ENCODE measurements at places on chromosomes 12 and 14.

GRCh38 chr12:131775392-131776236 lies 52.6 kb upstream of the MMP17 start:
- DNase-seq: no peak

DNA sequence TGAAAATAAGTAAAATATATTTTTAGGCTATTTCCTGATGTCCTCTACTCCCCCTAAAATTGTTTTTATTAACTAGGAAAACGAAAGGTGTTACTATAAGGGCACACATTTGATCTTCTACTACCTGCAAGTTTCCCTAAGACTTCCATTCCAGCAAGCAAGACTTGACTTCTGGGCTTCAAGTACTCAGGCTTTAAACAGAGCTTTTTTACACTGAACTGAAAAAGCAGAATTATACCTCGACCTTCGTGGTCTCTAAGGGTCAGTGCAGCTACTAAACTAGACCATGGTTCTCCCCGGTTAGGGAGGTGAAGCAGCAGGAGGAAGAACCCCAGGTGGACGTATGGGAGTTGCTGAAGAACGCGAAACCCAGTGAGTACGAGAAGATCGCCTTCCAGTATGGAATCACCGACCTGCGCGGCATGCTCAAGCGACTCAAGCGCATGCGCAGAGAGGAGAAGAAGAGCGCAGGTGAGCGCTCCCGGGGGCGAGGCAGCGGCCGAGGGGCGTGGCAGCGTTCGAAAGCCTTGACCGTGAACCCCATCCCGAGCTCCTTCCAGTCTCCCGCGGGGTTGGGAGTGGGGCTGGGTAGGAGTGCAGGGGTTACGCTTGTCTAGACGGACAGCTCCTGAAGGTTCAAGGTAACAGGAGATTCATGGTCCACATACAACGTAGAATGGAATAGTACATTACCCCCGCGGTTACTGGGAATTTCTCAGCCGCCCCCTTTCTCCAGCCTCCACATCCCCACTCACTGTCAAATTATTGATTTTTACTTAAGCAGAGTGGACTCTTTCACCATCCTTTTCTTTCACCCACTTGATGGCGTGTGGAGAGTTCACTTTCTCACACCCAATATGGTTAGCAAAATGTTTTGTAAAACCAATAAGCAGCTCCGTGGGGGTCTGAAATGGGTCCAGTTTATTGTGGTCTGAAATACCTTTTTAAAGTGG lies 47.6 kb downstream of the MYBPC1 start:
- no peak for DNase-seq

DNA sequence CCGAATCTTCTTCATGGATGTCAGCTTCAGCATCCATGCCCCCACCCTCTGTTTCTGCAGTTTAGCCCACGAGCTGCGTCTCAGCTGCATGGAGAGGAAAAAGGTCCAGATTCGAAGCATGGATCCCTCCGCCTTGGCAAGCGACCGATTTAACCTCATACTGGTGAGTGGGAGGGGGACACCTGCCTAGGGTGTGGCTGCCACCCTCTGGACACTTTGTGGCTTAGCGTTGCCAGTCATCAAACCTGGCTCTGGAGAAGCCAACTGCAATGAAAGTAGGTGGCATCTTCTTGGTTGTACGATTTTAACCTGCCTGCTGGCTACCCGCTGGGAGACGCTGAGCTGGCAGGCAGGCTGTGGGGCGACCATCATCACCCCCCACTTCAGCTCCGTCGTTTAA lies 16.7 kb downstream of the DCAF4 start:
- DNase-seq: no peak

DNA sequence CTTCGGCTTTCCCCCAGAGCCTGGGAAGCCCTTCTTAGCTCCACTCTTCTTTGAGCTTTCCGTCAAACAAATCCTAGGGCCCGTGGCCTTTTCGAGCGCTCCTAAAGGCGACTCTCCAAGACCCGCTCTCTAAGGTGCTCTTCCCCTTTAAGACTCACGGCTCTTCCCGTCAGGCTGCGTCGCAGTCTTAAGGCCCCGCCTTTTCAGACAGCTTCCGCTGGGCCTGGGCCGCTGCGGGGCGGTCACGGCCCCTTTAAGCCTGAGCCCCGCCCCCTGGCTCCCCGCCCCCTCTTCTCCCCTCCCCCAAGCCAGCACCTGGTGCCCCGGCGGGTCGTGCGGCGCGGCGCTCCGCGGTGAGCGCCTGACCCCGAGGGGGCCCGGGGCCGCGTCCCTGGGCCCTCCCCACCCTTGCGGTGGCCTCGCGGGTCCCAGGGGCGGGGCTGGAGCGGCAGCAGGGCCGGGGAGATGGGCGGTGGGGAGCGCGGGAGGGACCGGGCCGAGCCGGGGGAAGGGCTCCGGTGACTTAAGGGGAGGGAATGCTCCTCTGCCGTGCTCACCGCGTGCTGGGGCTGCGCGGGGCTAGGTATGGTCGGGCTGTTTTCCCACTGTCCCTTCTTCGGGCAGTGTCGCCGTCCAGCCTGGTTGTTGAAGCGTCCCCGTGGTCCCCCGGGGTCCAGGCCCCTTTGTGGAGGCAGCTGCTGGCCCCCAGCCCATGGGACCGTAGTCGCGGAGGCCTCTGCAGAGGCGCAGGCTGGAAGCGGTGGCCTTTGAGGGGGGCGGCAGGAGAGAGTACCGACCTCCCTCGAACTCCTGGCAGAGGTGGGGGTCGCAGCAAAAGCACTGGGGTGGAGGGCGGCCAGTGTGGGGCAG lies at the start of gene PEX5:
Gene PEX5 (plus strand): TSS at position 289 of the 870 bp plus-strand sequence. CDS start 692 bp downstream, outside the sequence.
- DNase-seq: peak; percentile 68

DNA sequence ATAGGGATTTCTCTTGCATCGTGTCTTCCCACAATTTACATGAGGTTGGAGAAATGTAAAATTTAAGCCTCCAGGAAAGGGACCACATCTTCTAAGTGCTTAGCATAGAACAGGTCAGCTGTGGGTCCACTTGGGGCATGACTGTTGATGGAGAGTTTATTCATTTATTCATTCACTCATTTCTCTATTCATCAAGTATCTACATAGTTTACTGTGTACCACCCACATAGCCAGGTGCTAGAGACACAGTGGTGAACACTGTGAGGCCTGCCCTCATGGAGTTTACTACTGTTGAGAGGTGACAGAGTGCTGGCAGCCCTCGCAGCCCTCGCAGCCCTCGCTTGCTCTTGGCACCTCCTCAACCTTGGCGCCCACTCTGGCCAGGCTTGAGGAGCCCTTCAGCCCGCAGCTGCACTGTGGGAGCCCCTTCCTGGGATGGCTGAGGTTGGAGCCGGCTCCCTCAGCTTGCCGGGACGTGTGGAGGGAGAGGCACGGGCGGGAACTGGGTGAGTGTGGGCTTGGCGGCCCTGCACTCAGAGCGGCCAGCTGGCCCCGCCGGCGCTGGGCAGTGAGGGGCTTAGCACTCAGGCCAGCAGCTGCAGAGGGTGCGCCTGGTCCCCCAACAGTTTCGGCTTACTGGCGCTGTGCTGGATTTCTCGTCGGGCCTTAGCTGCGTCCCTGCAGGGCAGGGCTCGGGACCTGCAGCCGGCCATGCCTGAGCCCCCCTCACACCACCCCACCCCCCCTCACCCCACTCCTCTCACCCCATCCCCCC lies 1.7 kb upstream of the JPH4 start:
- DNase-seq: no peak

DNA sequence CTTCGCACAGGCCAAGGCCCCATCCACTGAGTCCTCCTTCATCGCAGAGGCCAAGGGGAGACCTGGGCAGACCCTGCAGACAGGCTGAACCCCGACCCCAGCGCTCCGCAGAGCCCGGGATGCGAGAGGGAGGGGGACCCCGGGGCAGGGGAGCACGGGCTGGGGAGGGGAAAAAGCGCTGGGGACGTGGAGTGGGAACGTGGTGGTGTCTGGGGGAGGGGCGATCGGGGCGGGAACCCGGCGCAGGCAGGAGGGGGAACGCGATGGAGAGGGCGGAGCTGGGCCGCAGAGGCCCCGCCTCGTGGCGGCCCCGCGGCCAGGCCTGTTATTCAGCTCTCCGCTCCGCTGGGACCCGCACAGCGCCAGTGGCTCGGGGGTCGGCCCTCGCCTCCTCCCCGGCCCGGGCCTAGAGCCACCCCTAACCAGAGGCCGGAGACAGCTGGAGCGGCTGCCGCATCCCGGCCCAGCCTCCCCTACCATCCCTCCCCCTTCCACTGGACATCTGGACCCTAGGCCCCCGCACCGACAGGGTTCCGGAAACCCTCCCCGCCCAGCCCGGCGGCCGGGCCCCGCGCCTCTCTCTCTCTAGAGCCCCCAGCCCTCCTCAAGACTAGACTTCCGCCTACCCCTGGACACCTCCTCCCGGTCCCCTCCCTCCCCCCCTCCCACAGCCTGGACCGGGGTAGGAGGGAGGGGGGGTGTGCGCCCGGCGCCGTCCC lies at the start of gene ARHGEF25:
Gene ARHGEF25 (plus strand): TSS at position 328 of the 719 bp plus-strand sequence. CDS start 460 bp downstream, outside the sequence.
- DNase-seq: no peak

- DNase-seq: no peak
These were observed 134.2 kb downstream of the SYNE2 start for GRCh38 chr14:63986789-63987533.

DNA sequence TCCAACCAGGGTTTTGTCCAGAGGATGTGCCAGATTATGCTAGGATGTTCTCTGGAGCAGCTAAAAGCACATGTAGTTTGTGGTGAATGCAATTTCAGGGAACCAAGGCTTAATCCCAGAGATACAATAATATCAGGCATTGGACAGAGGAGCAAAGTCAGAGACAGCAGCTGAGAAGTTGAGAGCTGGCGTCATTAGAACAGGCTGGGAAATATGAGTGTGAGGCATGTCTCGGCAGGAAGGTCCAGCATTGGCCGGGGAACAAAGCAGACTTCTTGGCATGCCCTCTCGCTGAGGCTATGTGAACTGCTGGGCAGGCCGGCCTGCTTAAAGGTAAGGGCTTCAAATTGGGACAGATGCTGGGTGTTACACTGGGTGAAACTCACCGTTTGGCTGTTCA lies 125.4 kb downstream of the CAND1 start:
- DNase-seq: no peak

DNA sequence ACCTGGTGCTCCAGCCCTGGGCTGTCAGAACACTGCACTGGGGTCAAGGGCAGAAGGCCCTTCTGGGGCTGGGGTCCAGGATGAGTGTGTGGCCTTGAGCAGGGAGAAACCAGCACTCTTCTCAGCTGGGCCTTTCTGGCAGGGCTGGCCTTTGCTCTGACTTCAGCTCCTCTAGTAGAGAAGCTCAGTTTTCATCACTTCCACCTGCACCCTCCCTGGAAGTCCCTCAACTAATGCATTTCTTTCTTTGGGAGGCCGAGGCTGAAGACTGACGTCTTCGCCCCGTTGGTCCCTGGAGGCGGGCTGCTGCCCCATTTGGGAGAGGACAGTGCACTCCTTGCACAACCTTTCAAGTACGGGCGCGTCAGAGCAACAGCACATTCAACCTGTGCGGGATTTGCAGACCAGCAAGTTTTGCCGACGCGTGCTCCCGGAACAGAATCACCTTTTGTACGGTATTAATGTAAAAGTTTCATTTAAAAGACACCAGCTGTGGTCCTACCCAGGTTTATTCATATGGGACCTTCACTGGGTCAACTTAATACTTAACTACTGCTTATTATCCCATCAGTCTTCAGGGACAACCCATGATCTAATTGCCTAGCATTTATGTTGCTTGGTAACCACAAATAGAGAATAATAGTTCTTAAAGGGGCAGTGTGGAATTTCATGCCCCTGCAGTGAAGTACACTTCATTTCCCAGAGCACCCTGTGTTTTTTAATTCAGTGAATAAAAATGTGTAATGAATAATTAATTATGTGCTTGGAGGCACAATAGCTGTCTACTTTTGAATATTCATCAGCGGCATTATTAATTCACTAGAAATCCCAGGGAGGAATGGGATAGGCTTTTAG lies 134.8 kb upstream of the VRK1 start:
- no peak for DNase-seq

DNA sequence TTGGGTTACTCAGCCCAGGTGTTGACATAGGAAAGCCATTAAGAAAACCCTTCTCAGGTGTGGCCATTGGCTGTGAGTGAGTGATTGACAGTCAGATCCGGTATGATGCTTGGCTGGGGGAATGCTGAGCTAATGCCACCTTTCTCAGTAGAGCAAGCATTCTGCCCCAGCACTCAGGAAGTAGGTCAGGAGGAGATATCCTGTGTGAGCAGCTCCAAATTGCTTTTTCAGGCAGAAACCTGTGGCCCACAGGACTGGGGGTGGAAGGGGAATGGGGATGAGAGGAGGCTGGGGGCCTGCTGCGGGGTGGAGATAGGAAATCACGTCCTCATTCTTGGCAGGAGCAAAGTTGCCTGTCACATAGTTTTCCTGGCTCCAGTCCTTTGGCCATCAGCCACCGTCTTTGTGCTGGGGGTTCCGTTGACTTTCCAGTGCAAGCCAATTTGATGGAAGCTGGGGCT lies 55.7 kb downstream of the NINJ2 start:
- no peak for DNase-seq

GRCh38 chr12:30106204-30106965 lies 322.6 kb upstream of the TMTC1 start:
- DNase-seq: no peak

GRCh38 chr12:123938679-123939480 lies 33.8 kb downstream of the CCDC92 start:
- DNase-seq: no peak

GRCh38 chr12:106897981-106898901 lies 57.5 kb upstream of the TMEM263 start:
- DNase-seq: no peak

DNA sequence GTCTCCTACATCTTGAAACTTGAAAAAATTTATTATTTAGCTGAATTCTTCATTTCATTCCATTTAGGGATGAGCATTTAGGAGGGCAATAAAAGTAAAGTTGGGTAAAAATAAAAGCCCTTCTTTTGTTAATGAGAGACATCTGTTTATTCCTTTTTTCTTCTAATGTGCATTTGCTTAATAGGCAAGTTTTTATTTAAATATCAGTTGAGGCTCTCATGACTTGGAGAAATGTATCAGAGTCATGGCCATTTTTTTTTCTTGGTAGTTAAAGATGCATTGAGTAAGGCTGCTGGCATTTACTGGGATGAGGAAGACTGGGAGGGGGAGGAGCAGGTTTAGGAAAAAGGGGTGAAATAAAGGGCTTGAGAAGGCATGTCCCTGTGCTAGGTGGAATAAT lies 609.9 kb upstream of the TMEM132C start:
- no peak for DNase-seq

DNA sequence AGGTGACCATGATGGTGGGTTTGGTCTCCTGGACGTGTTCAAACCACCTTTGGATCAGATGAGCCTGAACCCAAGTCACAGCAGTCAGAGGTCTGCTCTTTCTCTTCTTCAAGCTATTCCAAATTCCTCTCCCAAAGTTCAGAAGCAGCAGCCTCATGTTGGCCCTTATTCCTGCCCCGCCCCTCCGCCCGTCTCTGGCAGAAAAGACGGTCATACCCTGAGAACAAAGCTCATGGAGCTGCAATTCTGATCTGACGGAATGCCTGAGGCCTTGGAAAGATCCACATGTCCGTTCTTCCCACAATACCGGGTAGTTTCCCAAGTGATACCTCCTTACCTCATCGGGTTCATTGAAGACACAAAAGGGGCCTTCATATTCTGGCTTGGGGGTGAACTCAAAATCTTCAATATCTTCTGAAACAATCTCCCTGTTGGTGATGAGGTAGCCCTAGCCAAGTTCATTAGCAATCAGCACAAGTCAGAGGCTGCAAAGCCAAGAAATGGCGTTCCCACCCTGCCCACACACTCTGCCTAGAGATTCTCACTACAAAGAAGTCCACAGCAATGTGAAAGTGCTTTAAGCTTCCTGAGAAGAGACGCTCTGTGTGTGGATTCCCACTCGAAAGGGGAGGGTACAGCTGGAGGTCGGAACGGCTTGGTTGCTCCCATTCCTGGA lies 11.2 kb downstream of the POLE start:
- no peak for DNase-seq

Measured in stimulated activated CD4-positive, alpha-beta T cell treated with anti-CD3 and anti-CD28 coated beads, TNF-alpha, amount 100 ng/mL, for 1 hour (primary cell).